Stimulated activated CD8-positive, alpha-beta memory T cell treated with anti-CD3 and anti-CD28 coated beads, Interleukin-7, amount 100 ng/mL, for 24 hours (primary cell): ENCODE measurements at places on chromosomes 16 and 17.
A peak's percentile ranks its signal among the peaks of the same experiment; 100 is the strongest.

DNA sequence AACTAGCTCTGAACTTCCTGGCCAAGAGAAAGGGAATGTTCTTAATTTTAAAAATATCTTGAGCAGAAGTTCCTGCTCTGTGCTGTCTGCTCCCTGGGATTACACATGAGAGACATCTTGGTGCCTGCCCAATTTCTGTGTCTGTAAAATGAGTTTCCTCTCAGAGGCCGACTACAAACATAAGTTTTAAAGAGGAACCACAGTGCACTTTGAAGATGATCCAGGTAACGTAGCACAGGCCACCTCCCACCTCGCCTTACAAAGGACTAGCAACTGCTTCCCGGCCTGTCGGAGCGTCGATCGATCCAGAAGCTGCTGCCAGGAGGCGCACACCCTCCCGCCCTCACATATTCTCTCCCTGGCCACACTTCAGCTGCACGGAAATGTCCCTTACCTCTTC lies 55.0 kb upstream of the ATP2A3 start:
- no peak for DNase-seq

- no peak for DNase-seq
These were observed 2.8 kb upstream of the STAT5A start for GRCh38 chr17:42285346-42286050.

DNA sequence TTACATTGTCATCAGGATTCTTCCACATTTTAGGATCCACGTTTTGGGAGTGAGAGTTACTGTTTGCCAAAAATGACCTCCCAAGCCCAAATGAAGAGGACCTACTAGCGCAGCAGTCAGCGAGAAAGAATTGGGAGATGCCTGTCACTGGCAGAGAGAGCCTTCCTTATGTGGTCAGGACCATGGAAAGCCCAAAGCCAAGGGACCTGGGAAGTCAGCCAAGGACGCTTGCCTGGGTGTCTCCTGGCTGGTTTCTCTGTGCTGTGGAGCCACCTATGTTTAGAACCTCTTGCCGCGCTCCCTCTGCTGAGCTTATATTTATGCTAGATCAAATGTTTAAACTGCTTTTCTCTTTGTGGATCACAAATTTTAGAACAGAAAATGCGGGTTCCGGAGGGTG lies 24.9 kb upstream of the RHBDL3 start:
- no peak for DNase-seq

DNA sequence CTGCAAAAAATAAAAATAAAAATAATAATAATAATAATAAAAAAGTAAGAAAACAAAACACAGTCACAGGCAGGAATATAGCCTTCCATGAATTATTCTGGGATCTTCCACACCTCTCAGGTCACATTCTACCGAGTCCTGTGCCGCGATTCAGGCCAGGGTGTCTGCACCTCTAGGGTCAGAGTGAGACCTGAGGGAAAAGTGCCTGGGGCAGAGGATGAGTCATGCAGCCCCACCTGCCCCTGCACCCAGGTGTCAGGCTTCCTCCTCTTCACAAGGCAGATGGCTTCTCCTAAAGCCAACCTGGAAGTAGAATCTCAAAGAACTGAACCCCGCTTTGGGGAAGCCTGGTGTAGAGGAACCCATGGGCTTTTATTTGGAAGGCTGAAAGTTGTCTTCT lies 283.7 kb downstream of the CPPED1 start:
- no peak for DNase-seq

- DNase-seq: peak; percentile 55
These were observed 10.3 kb upstream of the SAMD14 start for GRCh38 chr17:50139950-50140885.

- DNase-seq: no peak
These were observed 544 bp downstream of the CYB561 start for GRCh38 chr17:63445571-63445953.

- DNase-seq: no peak
These were observed 95.2 kb upstream of the CIBAR2 start for GRCh38 chr16:85207357-85207921.

GRCh38 chr16:56121156-56121500 lies 70.2 kb upstream of the GNAO1 start:
- no peak for DNase-seq

DNA sequence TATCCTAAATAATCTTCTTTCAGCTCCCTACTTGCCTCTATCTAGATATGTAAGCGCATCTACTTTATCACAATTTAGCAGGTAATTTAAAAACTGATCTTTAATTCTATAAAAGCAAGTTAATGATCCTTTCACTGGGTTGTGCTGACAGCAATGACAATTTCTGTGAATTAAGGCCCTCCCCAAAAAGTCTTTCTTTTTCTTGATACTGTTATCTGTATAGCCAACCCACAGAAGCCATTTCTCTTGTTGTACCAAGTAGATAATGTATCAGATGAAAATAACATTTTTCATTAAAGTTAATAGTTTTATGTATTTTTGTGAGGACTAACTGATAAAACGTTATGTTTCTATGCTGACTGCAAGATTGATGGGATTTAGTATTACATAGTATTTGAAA lies 3.8 kb downstream of the ZPBP2 start:
- DNase-seq: no peak

GRCh38 chr17:56142325-56142724 lies 10.9 kb upstream of the ANKFN1 start:
- DNase-seq: no peak

DNA sequence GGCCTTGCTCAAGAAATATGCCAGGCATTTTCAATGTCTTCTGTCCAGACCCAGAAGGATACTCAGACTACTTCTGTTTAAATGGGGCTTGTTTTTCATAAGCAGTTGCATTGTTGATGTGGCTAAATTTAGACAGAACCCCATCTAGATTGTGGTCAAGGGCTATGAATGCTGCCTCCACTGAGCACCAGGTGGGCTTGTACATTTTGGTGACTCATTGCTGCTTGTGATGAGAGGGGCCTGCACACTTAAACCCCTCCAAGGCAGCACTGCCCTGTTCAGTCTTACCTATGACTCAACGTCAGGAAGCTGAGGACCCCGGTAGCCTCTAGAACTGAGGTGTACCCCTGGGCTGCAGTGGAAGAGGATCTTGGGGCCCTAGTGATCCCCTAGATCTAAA lies 144.0 kb downstream of the PRKCA start:
- no peak for DNase-seq

DNA sequence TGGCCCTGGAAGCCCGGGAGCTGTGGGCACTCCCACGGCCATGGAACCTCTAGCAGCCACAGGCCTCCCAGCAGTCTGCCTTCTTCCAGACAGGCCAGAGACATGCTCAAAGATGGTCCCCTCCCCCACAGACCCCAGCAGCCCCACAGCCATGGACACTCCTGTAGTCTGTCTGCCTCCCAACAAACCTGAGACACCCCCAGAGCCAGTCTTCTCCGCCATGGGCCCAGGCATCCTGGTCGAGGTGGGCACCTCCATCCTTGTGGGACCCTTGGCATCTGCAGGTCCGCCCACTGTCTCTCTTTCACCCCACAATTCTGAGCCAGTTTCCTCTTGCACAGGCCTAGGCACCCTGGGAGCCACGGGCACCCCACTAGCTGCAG lies 3.1 kb downstream of the KIAA0753 start:
- no peak for DNase-seq

DNA sequence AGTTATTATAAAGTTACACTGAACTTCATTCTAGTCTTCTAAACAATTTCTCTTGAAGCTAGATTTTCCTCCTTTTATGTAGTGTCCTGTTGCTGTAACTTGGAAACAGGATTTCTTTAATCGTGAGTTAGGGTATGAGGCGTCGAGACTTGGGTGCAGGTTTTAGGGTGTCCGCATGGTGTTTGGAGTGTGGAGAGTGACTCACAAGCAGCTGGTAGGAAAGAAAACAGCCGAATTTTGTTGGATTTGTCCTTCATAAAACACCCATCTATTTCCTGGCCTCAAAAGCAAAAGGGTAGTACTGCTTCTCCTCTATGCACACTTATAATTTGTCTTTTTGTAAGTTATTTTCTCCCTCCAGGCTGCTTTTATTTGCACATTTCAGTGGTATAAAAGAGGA lies 1.6 kb downstream of the RPTOR start:
- no peak for DNase-seq

DNA sequence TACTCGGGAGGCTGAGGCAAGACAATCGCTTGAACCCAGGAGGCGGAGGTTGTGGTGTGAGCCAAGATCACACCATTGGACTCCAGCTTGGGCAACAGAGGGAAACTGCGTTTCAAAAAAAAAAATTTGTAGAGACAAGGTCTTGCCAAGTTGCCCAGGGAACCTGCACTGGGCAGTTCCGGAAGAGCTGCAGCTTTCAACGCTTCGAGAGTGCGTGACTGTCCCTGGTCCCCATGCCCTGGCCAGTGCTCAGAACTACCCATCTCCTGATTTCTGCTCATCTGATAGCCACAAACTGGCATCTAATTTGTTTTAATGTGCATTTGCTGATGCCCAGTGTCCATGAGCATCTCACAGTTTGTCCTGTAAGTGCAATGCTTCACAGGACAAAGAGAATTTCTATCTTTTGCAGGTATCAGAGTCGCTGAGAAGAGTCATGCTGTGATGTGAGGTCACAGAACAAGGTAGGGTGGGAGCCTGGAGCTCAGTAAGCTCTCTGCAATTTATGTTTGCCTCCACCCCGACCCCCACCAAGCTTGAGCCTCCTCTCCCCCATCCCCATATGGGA lies 3.9 kb downstream of the ACTG1 start:
- DNase-seq: no peak

- no peak for DNase-seq
These were observed 255.9 kb downstream of the CEP112 start for GRCh38 chr17:65936013-65936412.

GRCh38 chr17:1111599-1112443 lies 68.0 kb downstream of the ABR start:
- DNase-seq: no peak

DNA sequence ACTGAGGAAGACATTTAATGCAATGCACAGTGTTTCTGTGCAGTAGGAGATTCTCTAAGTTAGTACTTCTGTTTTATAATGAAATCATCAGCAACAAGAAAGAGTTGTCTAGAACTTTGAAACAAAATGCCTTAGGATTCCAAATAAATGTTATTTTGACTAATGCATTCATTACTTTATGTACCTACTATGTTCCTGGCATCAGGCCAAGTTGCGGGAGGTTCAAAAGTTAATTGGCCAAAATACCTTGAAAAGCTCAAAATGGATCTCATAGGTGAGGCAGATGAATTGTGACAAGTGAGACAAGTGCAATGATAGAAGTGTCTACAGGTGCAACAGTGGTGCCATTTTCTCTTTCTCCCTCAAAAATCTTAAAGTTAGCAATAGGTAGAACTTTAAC lies 289.4 kb downstream of the TOX3 start:
- DNase-seq: no peak

DNA sequence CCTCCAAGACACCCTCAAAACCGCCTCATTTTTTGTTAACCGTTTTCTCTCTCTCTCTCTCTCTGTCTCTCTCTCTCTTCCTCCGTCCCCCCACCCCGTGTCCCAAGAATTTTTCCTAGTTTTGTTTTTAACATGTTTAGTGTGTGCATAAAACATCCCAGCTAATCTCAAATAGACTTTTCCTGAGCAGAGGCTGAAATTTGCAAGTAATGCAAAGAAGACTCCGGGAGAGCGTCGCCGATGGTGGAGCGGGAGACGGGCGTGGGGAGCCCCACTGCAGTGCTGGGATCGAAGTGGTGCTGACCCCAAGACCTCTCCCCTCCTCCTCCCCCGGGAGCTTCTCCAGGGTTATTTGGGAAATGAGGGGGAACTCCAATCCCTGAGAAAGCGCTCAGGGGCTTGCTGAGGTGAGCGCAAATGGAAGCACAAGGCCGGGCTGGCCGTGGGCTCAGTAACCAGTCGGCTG lies 4.7 kb upstream of the DLX4 start:
- DNase-seq: no peak

DNA sequence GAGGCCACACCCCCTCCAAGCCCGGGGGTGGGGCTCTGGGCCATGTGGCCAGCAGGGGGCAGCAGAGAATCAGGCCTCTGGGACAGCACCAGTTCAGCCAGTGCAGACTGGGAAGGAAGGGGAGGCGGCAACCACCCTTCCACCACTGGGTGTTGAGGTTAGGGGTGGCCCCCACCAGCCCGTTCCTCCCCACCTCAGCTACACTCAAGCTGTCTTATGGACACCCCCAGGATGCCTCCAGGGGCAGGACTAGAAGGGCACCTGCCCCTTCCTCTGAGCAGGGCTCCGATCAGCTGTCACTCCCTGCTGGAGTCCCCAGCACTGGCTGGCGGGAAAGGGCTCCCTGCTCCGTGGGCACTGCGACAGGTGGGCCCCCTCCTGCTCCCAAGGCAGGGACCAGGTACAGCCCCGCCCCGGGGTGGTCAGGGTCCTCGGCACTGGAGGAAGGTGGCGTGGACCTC lies 21.8 kb downstream of the KATNB1 start:
- DNase-seq: peak; percentile 84
